ENCODE measurements at places on chromosomes 12 and 14.

- no peak for DNase-seq
Observed at GRCh38 chr14:100546051-100546443, 41.2 kb downstream of the BEGAIN start.

DNA sequence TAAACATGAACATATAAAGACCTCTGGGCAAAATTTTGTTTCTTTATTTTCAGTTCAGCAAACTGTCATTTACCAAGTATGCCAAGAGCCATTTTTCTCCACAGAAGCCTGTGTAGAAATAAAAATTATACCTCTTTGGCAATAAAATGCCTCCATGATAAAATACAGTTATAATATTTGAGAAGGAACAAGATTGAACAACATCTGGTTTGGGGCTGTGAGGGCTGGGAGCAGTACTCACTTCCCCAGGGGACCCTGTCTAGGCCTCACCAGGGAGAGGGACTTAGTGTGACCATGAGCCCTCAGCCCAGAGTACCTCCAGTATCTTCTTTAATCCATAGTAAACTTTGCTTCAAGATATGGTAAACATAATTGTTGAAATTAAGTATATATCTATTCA is 65.1 kb downstream of the DAAM1 start:
- DNase-seq = no peak

GRCh38 chr12:132506328-132507160 is 16.6 kb downstream of the FBRSL1 start:
- DNase-seq = no peak

DNA sequence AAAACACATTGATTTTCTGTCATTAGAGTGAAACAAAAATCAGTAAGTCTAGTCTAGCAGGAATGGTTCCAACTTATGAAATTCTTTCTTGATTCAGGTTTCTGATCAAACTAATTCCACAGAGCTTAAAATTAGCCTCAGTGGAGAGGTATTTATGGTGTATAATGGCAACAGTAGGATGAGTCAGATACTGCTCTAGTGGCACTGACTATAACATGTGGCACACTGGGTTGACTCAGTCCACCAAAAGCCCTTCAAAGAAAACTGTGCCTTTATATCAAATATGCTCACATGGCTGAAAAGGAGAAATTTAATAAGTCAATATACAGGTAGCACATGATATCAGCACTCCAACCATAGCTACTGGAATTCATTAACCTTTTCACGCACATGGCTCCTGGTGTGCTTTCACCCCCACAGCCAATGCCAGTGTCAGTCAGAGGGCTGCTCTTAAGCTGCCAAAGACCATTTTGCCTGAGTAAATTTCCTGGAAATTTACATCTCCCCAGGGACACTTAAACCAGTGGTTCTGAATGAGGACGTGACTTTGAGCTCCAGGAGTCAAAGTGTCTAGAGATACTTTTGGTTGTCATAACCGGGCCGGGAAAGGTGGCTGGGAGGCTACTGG is 21.7 kb upstream of the CATSPERB start:
- no peak for DNase-seq

Measured in NCI-H1694 treated with DMSO at 0.1 percent for 48 hours (cell line).